ENCODE measurements at places on chromosomes 6 and 20.

GRCh38 chr6:107819964-107820337 is 4.2 kb downstream of the SCML4 start:
- no peak for DNase-seq

DNA sequence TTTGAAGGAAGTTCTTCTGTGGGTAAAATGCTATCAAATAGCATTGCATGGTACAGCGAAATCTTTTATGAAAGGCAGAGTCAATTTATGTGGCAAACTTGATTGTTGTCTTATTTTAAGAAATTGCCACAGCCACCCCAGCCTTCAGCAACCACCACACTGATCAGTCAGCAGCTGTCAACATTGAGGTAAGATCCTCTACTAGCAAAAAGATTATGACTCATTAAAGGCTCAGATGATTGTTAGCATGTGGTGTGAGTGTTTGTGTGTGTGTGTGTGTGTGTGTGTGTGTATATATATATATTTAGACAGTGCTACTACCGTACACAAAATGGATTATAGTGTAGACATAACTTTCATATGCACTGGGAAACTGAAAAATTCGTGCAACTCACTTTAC is 27.8 kb downstream of the LRRN4 start:
- no peak for DNase-seq

- DNase-seq, result no peak
These were observed 957 bp downstream of the PROKR2 start for GRCh38 chr20:5315807-5316187.

DNA sequence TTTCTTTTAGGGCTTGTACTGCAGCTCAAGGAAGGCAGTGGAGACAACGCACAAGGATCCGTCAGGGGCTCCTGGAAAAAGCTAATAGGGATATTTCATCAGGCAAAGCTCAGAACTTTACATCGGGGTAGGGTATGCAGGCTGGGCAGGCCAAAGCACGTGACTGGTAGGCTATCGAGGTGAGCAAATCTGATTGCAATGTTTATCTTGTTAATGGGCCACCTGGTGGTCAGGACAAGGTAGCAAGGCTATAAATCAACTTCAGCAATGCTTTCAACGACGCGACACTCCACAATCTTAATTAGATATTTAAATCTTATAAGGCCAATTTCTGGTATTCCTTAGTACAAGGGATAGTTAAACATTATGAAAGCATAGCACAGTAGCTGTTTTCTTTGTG is 1302.8 kb upstream of the EYS start:
- DNase-seq, result no peak

GRCh38 chr6:109512271-109512817 is 29.3 kb upstream of the ZBTB24 start:
- no peak for DNase-seq

GRCh38 chr6:52098721-52099120 is 11.3 kb upstream of the PKHD1 start:
- no peak for DNase-seq

DNA sequence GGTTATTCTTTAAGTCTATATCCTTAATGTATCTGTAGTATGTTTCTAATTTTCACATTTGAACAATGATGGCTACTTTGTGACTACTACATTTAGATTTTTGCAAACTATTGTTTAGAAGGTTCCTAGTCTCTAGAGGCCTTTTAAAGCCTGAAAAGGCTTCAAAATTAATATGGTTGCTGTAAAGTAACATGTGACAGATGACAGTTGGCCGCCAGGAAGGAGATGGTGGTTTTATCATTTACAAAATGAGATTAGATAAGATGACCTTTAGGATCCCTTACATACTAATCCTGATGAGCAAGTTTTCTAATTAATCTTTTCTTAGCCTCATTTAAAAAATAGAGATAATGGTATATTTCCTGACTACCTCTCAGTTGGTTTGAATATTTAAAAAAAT is 18.8 kb downstream of the SCAF8 start:
- DNase-seq, result no peak

DNA sequence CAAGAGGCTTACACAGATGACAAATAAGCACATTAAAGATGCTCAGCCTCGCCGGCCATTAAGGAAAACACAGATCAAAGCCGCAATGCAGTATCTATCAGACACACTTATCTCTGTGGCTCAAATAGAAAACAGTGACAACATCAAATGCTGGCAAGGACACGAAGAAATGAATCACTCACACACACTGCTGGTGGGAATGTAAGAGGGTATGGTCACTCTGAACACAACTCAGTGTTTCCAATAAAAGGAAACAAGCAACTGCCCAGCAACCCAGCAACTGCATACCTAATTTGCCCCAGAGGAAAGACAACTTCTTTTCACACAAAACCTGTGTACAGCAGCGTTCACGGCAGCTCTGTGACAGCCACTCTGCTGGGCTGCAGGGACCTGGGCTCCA is 155.8 kb downstream of the WDR27 start:
- no peak for DNase-seq

DNA sequence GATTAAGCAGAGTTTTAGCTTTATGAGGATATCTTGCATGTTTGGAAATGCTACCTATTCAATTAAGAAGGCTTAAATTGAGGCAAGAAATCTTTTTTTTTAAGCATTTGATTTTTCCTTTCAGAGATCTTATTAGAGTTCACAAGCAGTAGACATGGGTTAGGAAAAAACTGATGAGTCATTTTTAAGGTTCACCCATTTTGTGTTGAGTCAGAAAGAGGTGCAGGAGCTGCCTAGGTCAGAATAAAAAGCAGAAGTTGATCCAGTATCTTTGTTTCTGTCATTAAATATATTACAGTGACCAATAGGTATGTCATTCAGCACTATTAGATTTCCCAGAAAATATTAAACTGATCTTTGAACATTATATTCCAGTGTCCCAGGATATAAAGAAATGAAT is 306.8 kb downstream of the LMBRD1 start:
- no peak for DNase-seq

DNA sequence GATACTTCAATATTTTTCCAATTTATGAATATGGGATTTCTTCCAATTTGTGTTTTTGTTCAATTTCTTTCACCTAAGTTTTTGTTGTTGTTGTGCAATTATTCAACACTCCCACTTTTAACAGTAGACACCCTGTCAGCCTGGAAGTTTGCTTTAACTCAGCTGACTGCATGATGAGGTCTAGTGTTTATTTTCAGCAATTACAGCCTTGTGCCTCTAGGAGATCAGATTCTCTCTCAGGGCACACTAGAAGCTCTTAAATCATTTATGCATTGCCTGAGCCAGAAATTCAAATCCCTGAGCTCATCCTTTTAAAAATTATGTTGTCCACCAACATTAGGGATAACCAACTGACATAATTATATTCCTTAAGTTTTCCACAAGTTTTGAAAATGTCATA is 85.7 kb downstream of the MRAP2 start:
- DNase-seq, result no peak

- DNase-seq, result no peak
These were observed 764 bp downstream of the DNTTIP1 start for GRCh38 chr20:45792317-45793118.

GRCh38 chr6:157325069-157325805 is 1.9 kb upstream of the TMEM242 start:
- no peak for DNase-seq

GRCh38 chr6:53803081-53803860 is 8.5 kb downstream of the LRRC1 start:
- no peak for DNase-seq

- DNase-seq, result no peak
These were observed 28.8 kb upstream of the TULP4 start for GRCh38 chr6:158283304-158283980.

GRCh38 chr20:47272893-47273590 is 83.5 kb downstream of the ZMYND8 start:
- DNase-seq, result no peak

DNA sequence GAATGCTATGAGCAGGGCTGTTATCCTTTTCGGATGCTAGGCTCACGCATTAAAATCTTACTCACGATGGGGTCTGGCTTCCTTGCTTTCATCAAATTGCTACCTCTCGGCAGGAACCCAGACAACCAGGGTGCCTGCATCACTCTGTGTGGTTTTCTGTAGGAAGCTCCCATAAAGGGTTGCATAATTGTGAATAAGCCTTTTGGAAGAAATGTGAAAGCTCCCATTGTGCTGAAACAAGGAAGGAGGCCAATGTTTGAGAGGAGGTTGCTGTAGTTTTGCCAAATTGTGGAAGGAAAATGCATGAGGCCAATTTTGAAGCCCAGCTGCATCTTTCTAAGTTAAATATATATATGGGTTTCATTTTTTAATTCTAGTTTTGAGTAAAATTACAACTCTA is 615.5 kb downstream of the C6orf118 start:
- DNase-seq, result no peak

DNA sequence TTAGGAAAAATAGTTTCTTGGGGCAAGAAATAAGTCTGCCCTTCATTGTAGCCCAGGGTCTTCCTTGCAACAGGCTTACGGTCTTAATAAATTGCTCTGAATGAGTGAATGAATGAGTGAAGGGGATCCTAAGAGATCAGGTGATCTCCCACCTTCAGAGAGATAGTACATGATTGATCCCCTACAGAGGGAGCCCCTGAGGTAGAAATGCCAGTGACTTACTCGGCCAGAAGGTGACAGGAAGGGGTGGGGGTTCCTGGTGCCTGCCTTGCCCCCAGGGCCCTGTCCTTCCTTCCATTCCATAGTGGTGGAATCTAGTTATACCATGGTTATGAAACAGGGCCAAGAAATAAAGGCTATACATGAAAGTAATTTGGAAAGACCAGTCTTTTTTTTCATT is 215.3 kb upstream of the SSTR4 start:
- DNase-seq, result no peak

GRCh38 chr6:111534231-111534751 is 51.3 kb upstream of the REV3L start:
- DNase-seq, result no peak

GRCh38 chr6:150413781-150414281 is 45.0 kb downstream of the IYD start:
- no peak for DNase-seq

DNA sequence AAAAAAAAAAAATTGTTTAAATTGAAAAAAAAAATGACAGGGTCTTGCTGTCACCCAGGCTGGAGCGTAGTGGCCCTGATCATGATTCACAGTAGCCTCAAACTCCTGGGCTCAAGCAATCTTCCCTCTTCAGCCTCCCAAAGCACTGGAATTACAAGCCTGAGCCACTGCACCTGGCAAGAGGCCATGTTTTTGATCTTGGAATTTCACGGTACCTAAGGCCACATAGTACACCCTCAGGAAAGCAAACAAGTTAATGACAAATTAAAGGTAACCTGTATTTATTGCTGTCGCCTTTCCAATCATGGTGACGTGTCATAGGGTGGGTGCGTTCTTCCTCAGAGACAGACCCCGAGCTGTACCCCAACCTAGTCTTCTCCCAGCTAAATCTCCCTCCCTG is 79.2 kb downstream of the LINC00237 start:
- no peak for DNase-seq

DNA sequence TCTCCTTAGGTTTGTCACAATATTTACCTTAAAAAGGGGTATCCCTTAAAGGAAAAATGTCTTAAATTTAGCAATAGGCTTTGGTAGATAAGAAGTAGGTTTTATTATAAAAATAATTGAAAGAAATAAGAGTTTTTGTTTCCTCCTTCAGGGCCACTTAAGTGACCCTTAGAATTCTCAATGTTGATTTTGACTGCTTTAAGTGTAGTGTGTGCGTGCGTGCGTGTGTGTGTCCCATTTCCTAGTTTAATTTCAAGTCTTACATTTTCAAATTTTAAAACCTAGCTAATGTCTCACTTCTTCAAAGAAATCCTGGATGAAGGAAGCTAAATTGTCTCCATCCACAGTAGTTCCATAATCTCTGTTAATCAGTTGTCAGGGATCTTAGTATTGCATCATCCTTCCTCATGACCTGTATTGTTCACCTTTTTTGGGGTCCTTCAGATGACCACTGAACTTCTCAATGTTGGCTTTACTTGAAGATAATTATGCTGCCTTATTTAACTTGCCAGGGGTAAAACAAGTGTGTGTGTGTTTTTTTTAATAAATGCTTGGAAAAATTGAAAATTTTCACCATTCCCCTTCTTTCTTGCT is 50.7 kb upstream of the TFB1M start:
- DNase-seq, result no peak

- DNase-seq, result no peak
These were observed 523 bp upstream of the COX7A2 start for GRCh38 chr6:75244063-75244584.

DNA sequence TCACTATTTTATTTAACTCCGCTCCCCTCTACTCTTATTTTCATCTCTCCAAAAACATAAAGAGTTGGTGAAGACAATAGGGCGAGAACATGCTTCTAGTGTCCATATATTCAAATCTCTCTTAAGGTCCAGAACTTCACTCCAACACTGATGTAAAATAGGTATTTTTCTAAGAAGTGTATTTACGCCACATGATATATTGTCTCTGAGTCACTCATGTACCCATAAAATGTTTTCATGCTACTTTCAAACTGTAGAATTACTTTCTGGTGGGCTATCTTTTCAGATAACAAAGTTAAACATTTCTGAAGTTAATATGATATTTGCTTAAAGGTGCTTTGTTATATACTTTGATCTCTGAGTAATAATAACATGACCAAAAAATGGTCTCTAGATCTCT is 124.1 kb upstream of the IFNGR1 start:
- no peak for DNase-seq

DNA sequence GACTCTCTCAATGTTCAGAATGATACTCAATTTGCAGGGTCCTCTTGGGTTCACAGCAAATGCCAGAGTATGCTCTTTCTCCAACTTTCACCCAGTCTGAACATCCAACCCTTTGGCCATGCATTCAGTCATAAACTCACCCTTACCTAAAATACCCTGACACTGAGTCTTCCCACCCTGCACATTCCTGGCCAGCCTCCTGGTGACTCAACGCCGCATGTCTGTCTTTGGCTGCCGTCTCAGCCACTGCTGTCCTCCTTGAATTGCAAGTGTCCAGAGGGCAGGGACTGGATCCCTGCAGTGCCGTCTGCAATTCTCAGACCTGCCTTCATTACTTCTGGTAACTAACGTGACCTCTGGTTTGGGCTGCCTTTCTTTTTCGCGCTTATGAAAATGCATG is 593.4 kb downstream of the QKI start:
- DNase-seq, result no peak

DNA sequence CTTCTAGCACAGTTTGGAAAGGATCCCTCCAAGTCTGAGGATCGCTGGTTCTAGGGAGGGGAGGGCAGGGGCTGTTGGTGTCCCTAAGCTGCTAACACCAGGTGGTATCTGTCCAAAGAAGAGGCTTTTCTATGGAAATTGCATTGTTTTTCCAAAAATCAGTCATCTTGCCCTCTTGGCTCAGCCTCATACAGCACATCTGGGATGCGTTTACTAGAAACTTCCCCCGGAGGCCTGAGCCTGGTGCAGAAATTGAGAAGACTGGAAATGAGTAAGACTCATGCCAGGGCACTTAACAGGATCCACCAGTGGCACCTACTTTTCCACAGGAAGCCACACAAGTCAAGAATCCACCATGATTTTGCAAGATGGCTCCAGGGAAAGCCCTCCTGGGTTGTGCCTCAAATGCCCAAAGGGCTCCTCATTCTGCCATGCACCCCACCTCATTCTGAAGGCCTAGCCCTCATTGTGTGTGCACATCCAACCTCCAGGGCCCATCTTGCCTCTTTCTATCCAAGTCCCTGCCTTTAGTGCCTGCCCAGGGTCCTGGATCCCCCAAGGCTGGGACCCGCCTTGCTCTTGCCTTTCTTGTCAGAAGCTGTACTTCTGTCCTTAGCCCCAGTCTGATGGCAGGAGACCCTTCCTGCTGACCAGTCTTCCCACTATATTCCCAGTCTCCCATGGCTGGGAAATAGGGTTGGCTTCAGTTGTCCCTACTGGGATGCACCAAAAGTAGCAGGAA is 97.6 kb downstream of the MRPL14 start:
- no peak for DNase-seq

- DNase-seq, result no peak
These were observed 9.6 kb upstream of the KCNQ2 start for GRCh38 chr20:63482021-63482587.

- no peak for DNase-seq
These were observed 548.2 kb downstream of the QKI start for GRCh38 chr6:163962627-163963117.

All from esophagus squamous epithelium (tissue), 5 donors.